ENCODE measurements at places on chromosomes 5 and 9.

DNA sequence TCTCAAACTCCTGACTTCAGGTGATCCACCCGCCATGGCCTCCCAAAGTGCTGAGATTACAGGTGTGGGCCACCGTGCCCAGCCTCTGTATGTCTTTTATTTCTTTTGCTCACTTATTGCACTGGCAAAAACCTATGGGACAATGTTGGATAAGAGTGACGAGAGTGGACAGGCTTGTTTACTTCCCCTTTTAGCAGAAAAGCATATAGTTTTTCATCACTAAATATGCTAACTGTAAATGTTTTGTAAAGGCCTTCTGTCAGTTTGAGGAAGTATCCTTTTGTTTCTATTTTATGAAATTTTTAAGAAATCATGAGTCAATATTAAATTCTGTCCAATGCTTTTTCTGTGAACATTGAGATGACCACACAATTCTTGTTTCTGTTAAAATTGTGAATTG, 103.3 kb downstream of the AUH start:
- no peak for DNase-seq

DNA sequence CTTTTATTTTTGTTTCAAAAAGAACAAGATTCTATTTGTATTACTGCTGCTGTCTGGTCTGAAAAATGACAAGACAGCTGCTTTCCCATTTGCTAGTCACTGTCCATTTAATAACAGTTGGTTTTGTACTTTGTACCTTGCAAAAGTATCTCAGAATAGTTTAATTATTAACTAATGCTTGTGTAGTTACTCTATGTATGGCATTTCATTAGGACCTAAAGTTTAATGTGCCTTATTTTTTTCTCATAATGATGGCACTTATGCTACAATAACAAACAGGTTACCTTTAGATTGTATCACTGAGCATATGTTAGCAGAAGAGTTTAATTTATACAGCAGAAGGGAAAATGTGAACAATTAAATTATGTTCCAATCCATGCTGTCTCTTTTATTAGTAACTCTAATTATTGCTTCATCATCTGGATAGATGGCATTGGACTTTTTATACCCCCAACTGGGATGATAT, 134.2 kb downstream of the CDH10 start:
- DNase-seq: no peak

DNA sequence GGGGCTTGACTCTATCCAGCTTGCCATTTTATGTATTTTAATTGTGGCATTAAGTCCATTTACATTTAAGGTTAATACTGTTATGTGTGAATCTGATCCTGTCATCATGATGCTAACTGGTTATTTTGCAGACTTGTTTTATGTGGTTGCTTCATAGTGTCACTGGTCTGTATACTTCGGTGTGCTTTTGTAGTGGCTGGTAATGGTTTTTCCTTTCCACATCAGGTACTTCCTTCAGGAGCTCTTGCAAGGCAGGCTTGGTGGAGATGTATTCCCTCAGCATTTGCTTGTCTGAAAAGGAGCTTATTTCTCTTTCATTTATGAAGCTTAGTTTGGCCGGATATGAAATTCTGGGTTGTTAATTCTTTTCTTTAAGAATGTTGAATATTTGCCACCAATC, 145.9 kb downstream of the CPLANE1 start:
- no peak for DNase-seq

- peak; percentile 31 for DNase-seq
Observed at GRCh38 chr5:119063579-119064379, 7.1 kb upstream of the DMXL1 start.

DNA sequence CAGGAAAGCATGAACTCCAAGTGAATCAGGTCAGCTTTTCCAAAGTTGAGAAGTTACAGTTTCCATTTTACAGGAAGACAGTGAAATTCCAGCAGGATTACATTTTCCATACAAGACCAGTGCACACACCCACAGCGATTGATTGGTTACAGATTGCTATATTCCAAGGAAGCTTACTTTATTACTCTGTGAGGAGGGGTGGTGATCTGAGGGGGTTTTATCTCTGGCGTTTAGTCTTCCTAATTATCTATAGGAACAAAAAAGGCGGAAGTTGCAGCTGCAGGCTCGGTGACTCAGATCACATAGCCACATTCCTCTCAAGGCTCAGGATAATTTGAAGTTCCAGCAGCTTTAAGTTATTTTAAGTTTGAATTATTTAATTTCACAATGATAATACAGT, 450.4 kb upstream of the NMUR2 start:
- no peak for DNase-seq

- DNase-seq: no peak
Observed at GRCh38 chr5:142851731-142852130, 81.6 kb downstream of the ARHGAP26 start.

GRCh38 chr9:28951945-28952344, 1378.7 kb upstream of the C9orf72 start:
- DNase-seq: no peak

DNA sequence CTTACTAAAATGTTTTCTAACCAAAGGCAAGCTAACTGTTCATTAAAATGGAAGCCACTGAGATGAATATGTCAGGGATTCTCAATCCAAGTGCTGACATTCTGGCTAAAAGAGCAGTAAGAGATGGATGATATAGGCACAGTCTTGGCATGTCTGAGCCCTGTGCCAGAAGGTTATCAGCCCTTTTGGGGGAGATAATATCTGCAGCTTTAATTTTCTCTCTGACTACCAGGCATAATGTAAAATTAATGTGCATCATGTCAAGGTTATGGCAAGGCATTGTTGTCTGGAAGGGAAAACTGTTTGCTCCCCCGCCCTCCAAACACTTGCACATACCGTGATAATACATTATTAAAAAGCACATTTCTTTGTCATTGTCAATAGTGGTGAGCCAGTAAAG, 609.8 kb downstream of the ZNF608 start:
- DNase-seq: no peak

- no peak for DNase-seq
Observed at GRCh38 chr5:61000887-61001286, 55.9 kb downstream of the NDUFAF2 start.

- no peak for DNase-seq
Observed at GRCh38 chr9:31445357-31445756, 939.1 kb upstream of the ACO1 start.

GRCh38 chr5:177495243-177496060, 2.0 kb downstream of the PDLIM7 start:
- DNase-seq: no peak

GRCh38 chr5:39520232-39520572, 95.4 kb upstream of the DAB2 start:
- DNase-seq: no peak

- no peak for DNase-seq
Observed at GRCh38 chr5:173301695-173302545, 26.3 kb downstream of the STC2 start.

- no peak for DNase-seq
Observed at GRCh38 chr5:149045089-149045460, 17.8 kb downstream of the SH3TC2 start.

GRCh38 chr9:132672413-132672690, 2.1 kb downstream of the GTF3C4 start:
- DNase-seq: no peak

GRCh38 chr5:54007827-54008777, 302.3 kb downstream of the ARL15 start:
- no peak for DNase-seq

GRCh38 chr9:96068511-96068910, 193.0 kb downstream of the ERCC6L2 start:
- no peak for DNase-seq

GRCh38 chr9:118693645-118694044, 675.6 kb downstream of the BRINP1 start:
- no peak for DNase-seq

GRCh38 chr5:88551724-88552345, 283.2 kb upstream of the TMEM161B start:
- DNase-seq: no peak

DNA sequence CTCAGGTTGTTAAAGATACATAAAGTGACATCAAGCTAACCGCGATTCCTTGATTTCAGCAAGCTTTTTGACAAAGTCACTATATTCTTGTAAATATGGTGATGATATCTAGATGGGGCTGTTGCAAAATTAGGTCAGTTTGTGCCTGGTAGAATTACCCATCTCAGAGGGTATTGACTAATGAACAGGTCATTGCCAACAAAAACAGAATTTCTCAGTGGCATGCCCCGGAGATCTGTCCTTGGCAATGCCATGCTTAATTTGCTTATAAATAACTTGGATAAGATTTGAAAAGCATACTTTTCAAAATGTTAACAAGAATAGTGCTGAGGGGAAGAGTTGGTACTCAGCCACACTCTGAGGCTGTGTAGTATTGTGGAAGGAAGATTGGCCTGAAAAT, 783.3 kb upstream of the SEMA6A start:
- no peak for DNase-seq

DNA sequence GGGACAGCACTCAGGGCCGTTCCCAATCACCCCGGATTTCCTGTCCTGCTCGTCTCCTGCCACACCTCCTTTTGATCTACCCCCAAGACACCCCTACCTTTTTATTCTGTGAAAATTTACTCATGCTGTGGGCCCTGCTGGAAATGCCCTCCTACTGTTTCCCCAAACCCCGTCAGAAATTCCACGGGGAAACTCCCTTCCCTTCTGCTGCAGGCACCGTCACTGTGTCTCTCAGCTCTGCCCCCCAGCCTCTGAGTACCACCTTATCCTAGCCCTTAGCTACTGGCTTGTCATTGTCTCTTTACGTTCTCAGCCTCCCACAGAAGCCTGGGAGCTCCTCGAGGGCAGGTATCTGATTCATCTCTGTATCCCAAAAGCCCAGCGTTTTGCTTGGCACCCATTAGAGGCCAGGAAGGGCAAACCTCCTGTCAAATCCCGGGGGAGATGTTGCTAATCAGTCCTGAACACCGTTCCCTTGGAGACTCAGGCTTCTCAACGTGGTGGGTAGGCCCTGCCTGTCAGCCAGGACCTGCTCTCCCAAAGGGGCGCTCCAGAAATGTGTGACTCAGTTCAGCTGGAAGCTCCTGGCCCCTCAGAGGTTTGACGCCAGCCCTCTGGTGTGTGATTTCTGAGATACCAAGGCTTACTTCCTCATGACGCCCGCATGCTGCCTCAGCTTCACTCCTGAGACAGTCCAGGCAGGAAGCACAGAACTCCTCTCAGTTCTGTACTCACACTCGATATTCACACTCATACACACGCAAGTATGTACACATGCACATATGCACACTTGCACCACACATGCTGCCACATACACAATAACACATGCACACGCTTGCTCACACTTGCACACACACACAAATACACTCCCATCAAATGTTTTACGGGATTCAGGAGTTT, 50.7 kb upstream of the GRHPR start:
- no peak for DNase-seq
